Osteocyte (in vitro differentiated cells): ENCODE measurements at places on chromosomes 16 and 17.

DNA sequence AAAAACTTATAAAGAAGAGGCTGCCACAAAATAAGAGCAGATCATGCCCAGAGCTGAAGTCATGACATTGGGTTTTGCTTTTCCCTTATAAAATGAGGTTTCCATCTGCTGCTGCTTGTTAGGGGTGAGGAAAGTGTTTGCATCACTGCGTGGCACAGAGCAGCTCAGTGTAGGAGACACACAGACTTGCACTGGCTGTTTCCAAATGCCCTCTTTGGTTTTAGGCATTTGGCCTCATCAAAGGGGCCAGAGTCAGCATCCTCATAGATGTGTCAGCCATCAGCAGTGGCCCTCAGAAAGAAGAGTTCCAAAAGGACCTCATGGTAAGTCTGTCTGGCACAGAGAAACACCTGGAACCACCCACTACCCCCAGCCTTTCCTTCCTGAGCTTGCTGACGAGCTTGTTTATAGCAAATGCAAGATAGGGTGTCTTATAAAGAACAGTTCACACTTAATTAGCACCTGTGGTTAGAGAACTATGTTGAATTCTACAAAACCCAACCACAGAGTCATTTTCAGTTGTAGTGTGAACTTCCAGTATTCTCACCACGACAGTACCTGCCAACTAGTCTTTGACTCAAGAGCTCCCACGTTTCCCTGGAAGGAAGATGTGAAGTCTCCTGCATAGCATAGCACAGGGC, 17.0 kb downstream of the VWA3A start:
- no peak for DNase-seq

DNA sequence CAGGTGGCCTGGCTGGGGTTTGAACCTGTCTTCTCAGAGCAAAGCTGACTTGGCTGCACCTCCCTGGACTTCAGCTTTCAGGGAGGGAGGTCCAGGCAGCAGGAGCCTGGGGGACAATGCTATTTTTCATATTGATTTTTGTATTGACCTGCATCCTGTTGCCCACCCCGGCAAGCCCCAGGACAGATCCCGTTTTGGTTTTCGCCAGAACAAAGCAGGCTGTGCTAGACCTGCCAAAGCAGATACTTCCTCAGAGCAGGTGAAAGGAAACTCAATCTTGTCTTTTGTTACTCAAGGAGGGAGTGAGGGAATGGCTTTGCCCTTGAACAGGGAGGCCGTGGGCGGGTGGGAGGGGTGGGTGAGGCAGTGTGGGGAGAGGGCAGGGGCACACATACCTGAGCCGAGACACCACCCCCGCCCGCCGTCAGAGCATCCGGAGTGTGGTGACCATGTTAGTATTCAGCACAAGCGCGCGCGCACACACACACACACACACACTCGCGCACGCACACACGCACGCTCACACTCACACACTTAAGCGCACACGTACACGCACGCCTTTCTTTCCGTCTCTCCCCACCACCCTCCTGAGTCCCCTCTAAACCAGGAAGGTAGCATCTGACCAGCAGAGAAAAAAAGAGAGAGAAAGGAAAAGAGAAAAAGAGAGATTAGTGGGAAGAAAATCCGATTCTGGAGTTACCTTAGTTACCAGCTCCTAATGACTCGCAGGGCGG, 59.5 kb downstream of the RAI1 start:
- DNase-seq, result no peak

GRCh38 chr17:68511254-68511670, 968 bp upstream of the PRKAR1A start:
- DNase-seq, result no peak

DNA sequence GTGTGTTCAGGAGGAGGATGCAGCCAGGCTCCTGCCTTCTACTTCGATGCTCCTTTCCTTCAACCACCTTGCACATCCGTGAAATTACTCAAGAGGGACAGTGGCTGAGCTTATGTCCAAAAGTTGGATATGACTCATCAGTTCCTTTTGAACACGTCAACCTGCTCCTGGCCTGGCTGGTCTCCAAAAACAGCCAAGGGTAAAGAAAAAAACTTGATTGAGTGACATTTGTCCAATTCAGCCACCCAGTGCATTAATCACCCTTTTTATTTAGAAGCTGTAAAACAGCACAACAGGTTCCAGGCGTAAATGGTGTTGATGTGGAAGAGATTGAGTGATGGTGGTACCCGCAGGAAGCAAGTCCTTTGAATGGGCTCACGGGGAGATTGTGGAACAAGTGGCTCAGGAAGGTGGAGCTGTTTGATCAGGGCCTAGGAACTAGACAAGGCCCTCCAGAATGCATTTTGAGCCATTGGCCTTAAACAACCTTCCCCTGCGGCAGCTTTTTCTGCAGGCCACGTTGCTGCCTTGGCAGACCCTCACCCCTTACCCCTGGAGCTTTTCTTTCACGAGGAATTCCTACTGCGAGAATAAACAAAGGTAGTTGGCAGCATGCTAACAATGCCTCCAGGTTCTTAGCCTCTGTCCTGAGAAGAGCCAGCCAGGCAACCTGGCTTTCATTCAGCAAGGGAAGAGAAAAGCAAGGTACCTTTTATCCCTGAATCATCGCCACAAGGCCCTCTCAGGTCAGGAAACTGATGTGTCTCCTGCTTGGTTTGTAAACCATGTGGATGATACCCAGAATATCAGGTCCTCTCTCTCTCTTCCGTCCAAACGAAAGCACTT, 173.3 kb upstream of the CACNG5 start:
- no peak for DNase-seq

GRCh38 chr17:77106874-77107358, 33.9 kb upstream of the SEC14L1 start:
- no peak for DNase-seq

DNA sequence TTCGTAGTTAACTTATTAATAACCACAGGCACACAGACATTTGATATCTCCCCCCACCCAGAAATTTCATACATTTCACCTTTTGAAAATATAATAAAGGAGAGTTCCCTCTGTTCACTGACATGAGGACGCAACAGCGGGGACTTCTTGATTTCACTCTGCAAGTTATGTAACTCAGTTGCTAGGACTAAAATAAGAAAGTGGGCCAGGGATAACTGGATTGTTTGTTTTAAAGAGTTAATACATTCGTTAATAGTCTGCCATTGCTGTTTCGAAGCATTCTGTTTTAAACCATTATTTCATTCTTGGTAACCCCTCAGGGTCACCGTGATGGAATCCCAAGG, 1.2 kb downstream of the RHOT1 start:
- DNase-seq, result no peak

GRCh38 chr17:70969521-70970034, 800.2 kb downstream of the KCNJ2 start:
- DNase-seq, result no peak

GRCh38 chr17:38349097-38349730, 2.4 kb upstream of the SOCS7 start:
- DNase-seq, result no peak

- DNase-seq, result no peak
Observed at GRCh38 chr16:24775455-24775854, 46.0 kb downstream of the TNRC6A start.

DNA sequence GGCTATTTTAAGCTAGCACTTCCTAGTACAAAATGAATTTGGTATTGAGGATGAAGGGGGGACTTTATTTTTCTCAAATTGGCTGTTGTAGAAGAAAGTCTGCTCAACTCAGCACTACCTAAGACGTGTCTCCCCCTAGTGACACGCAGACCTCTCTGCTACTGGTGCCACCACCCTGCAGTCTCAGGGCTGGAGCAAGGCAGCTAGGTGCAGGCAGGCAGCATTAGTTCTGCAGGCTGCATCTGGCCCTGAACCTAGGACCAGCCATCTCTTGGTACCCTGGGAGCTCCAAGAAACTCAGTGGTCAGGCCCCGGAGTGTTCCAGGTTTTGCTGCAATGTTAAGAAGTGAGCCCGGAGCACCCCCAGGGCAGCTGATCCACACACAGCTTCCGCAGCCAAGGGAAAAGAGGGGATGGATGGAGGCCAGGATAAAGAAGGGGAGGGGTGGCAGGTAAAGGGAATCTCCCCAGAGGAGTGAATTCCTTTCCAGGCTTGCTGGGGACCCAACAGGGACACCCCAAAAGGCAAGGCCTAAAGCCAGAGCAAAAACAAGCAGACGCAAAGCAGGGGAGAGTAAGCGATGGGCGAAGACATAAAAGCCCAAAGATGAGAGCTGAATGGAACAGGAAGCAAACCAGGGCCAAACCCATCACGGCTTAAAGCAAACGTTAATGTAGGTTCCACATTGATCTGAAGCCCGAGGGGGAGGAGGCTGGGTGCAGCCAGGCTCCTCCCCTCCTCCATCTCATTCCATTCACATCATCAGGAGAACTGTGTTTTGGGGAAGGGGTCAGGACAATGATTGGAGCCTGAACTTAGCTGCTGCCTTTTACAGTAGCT, 200.5 kb downstream of the ZFHX3 start:
- no peak for DNase-seq

- no peak for DNase-seq
Observed at GRCh38 chr17:45785480-45786193, 1.5 kb downstream of the CRHR1 start.

DNA sequence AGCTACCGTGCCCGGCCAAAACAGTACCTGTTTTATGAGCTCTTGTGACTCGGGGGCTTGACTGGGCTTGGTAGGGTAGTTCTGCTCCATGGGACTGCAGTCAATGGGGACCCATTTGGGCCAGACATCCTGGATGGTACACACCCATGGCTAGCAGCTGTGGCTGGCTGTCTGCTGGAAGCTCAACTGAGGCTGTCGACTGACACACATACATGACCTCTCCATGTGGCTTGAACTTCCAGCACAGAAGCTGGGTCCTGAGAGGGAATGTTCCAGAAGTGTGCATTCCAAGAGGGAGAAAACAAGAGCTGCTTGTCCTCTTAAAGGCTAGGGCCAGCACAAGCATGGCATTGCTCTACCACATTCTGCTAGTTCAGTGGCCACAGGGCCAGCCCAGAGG, 14.9 kb upstream of the NKD1 start:
- DNase-seq, result peak; percentile 56

DNA sequence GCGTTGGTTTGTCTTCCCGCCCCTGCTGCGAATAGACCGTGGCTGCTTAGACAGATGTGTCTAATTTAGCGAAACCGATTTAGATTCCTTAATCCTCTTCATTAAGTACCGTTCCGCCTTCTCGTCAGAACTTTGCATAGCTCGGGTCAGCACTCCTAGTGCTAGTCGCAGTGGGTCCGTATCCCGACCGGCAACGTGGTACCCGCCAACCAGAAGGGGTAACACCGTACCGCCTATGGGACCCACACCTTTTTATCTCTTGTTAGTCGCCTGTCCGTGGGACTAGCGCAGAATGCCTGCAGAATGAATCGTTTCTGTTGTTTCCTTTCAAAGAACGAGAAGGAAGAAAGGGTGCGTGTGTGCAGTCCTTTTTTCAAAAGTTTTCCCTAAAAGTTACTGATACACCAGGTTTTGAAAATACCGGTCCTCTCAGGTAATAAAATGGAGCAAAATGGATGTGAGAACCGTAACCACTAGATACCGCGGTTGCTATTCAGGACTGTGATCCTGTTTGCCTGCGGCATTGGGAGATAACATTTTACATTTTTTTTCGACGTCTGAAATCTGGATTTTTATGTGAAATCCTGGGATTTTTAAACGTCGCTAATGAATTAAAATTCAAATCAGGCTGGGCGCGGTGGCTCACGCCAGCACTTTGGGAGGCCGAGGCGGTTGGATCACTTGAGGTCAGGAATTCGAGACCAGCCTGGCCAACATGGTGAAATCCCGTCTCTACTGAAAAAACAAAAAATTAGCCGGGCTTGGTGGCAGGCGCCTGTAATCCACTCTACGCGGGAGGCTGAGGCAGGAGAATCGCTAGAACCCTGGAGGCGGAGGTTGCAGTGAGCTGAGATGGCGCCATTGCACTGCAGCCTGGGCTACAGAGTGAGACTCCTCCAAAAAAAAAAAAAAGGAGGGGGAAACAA, 998 bp upstream of the SRSF1 start:
- DNase-seq, result no peak

DNA sequence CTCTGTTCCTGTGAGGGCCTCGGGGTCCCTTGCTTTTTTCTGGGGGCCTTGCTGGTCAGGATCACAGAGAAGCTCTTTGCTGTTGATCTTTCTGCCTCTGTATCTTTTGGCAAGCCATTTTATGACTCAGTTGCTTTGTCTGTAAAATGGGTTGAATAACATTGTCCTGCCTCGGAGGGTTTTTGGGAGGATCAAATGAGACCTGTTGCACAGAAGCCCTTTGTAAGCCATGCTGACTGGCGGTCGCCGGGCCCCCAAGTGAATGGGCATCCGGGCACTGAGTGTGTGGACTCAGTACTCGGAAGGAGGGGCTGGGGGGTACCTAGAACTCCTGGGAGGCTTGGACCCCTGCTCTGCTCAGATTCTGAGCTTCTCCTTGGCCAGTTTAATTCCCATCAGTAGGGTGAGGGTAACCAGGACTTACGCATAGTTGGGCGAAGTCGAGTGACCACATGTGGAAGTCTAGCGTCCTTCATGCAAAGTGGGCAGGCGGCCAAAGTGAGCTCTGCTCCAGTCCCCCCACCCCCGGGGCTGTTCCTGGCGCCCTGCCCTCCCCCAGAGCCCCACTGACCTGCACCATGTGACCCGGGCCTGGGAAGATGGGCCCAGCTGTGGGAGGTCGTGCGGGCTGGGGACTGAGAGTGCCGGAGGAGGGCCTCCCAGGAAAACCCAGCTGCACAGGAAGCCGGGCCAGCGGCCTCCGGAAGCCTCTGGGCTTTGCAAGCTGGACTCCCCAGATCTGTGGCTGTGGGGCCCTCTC, 284.0 kb downstream of the SEC14L1 start:
- DNase-seq, result peak; percentile 97

- DNase-seq, result no peak
Observed at GRCh38 chr16:80893686-80894085, 89.3 kb upstream of the CDYL2 start.

DNA sequence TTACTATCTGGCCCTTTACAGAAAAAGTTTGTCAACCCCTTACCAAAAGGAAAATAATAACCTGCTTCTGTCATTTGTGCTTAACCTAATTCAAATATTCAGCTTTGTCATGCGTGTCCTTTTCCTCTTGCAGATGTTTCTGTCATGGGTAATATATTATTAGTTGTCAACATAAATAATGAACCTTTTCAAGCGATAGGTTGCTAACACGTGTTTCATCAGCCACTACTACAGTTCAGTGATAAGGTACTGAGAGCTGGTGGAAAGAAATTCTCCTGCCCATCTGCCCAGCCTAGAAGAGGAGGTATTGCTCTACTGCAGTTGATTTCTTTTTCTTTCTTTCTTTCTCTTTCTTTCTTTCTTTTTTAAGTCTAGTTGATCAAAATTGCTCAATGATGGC, 12.0 kb upstream of the SRSF1 start:
- DNase-seq, result no peak

DNA sequence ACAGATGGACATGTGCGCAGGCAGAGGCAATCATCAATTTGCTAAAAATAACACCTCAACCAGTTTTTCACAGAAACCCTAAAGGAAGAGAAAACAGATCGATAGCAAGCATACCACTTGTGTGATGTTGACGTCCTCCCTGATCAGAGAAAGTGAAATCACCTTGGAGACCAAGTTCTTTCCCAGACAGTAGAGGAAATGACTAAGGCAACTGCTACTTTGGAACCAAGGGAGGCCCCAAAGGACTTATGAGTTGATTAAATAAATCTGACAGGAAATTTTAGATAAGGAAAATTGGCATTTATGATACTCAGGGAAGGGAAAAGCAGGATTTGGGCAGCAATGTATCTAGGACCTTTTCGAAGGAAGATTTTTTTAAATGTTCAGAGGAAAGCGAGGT, 267.1 kb upstream of the ASIC2 start:
- no peak for DNase-seq

GRCh38 chr16:1771188-1771863, at the start of gene NME3:
NME3 (minus strand) TSS chr16:1771543; CDS start chr16:1771534, 9 bp downstream.
- no peak for DNase-seq
